ENCODE measurements at places on chromosomes 5 and 9. TPM values are rescaled to one million over a fixed set of nuclear protein-coding genes. Genes with fewer than 3 reads are reported as not detected.

SLC36A2 gene
- total RNA-seq: not detected

DOCK2 gene
- 3.1 TPM for total RNA-seq

DNAJC21 gene
- total RNA-seq: 33.2 TPM

KLHL3 gene
- total RNA-seq: 1.2 TPM

PCDHGB4 gene
- total RNA-seq: 21.5 TPM

FABP6 gene
- not detected for total RNA-seq

PCDHA9 gene
- total RNA-seq: under 0.01 TPM

GARNL3 gene
- 1.3 TPM for total RNA-seq

CORO2A gene
- 0.33 TPM for total RNA-seq

CCL27 gene
- total RNA-seq: 0.15 TPM

CDH9 gene
- not detected for total RNA-seq

ASS1 gene
- 225 TPM for total RNA-seq

SLC35D2 gene
- 22.5 TPM for total RNA-seq

PCDHGA6 gene
- 6.3 TPM for total RNA-seq

SEC24A gene
- total RNA-seq: 30.3 TPM

CKMT2 gene
- 11.2 TPM for total RNA-seq

DMRT3 gene
- total RNA-seq: not detected

SAXO1 gene
- 0.17 TPM for total RNA-seq

ADRA1B gene
- not detected for total RNA-seq

SLC12A7 gene
- total RNA-seq: 21.0 TPM

IFNK gene
- not detected for total RNA-seq

CCDC183 gene
- total RNA-seq: 0.33 TPM

FOXD4L6 gene
- total RNA-seq: not detected

ST8SIA4 gene
- 0.29 TPM for total RNA-seq

PRDM9 gene
- total RNA-seq: not detected

PCDHA6 gene
- total RNA-seq: 0.50 TPM

GABRA1 gene
- total RNA-seq: not detected

NEUROG1 gene
- total RNA-seq: not detected

SPACA9 gene
- 3.5 TPM for total RNA-seq

TUSC1 gene
- total RNA-seq: 7.4 TPM
